ENCODE measurements at places on chromosomes 1 and 21.

GRCh38 chr1:202274611-202275010, 67.1 kb downstream of the UBE2T start:
- peak; percentile 31 for DNase-seq

DNA sequence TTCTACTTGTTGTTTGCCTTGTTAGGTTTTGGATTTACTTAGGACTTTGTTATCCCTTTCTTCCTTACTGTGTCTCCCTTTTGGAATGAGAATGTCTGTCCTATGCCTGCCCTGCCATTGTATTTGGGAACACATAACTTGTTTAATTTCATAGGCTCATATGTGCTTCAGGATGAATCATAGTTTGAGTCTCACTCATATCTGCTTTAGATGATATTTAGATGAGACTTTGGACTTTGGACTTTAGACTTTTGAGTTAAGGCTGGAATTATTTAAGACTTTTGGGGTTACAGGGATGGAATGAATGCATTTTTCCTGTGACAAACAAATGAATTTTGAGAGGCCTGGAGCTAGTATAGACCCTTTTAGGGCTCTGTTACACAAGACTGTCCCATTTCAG, 33.4 kb downstream of the PSMG1 start:
- DNase-seq, result no peak

GRCh38 chr1:64750875-64751274, 6.0 kb downstream of the RAVER2 start:
- no peak for DNase-seq

DNA sequence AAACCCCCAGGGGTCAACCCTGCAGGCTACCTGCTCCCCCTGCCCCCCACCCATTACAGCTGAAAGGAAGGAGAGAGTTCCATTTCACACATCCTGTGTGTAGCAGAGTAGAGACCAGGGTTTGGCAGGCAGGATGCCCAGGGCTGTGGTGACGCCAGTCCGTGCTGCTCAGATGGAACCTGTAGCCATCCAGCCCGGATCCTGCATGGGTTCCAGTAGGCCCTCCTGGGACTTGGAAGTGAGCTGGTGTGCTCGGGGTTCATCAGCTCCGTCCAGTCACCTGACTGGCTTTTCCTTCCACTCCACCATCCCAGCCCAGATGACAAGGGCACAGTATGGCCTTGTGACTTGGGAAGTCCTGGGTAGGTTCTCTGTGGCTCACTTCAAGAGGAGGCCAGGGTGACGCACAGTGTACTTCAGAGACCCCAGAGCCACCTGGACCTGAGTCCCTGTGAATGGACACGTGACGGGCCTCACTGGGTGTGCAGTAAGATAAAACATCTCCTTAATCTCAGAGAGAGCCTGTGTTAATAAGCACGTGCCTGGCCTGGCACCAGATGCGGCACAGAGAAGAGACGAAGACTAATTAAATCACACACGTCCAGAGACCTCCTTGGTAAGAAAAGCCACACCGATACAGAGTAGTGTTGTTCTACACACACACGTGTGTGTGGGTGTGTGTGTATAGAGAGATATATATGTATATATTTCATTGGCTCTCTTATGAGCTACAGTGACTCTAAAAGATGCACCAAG, 16.0 kb downstream of the ITPKB start:
- DNase-seq, result no peak

DNA sequence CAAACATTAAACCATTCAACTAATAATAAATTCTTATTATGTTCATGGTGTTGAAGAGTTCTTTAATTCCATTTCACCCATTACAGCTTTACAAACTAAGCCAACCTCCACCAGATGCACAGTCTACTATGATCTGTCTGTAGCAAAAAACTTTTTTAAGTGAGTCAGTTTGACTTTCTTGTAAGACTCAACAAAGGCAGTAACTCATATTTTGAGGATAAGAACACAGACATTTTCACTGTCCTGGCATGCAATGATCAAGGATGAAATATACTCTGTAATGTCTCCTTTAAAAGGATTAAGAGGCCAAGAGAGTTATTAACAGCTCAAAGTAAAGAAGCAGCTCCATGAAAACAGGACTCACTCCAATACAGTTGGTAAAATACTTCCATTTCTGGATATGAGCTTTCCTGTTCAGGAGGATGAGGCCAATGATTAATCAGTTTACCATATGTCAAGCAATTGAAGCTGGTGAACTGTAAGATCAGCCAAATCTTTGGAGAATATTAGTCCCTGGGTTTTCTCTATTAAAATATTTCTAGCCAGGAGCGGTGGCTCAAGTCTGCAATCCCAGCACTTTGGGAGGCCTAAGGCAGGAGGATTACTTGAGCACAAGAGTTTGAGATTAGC, 20.6 kb downstream of the XKR8 start:
- DNase-seq, result no peak

- no peak for DNase-seq
Observed at GRCh38 chr1:24125456-24125855, 13.5 kb upstream of the MYOM3 start.

GRCh38 chr1:17682400-17682799, 72.7 kb upstream of the ACTL8 start:
- DNase-seq, result peak; percentile 47

DNA sequence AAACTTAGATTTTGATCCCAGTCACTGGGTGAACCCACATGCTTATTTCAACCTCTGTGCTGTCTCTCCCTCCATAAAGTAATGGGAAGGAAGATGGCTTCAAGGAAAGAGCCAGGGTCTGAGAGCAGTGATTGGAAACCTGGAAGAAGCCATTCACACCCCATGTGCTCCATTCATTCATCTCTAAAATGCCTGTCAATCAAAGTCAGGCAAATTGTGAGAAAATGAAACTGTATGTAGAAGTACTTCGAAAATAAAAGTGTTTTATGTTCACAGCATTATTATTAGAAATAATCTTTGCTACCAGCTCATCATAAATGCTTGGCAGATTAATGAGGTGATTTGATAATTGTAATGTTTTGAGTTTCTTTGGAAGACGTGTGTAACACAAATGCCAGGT, 61.0 kb downstream of the ACP6 start:
- no peak for DNase-seq

- DNase-seq, result no peak
Observed at GRCh38 chr1:179168536-179168935, 60.9 kb downstream of the ABL2 start.

- DNase-seq, result peak; percentile 84
Observed at GRCh38 chr1:7535934-7536878, 234.9 kb upstream of the VAMP3 start.

- DNase-seq, result no peak
Observed at GRCh38 chr1:169321539-169321938, 46.1 kb downstream of the NME7 start.

GRCh38 chr1:31881688-31882000, 56.5 kb downstream of the PTP4A2 start:
- no peak for DNase-seq

DNA sequence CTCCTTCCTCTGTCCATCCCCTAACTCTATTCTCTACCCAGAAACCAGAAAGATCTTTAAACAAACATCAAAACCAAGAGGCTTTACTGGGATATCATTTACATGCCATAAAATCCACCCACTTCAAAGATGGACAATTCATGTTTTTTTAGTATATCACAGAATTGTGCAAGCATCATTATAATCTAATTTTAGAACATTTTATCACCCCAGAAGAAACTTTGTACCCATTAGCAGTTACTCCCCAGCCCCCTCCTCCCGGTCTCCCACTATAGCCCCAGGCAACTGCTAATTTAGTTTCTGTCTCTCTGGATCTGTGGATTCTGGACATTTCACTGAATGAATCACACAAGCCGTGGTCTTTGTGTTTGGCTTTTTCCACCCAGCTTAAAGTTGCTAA, 4.8 kb upstream of the SELENON start:
- no peak for DNase-seq

DNA sequence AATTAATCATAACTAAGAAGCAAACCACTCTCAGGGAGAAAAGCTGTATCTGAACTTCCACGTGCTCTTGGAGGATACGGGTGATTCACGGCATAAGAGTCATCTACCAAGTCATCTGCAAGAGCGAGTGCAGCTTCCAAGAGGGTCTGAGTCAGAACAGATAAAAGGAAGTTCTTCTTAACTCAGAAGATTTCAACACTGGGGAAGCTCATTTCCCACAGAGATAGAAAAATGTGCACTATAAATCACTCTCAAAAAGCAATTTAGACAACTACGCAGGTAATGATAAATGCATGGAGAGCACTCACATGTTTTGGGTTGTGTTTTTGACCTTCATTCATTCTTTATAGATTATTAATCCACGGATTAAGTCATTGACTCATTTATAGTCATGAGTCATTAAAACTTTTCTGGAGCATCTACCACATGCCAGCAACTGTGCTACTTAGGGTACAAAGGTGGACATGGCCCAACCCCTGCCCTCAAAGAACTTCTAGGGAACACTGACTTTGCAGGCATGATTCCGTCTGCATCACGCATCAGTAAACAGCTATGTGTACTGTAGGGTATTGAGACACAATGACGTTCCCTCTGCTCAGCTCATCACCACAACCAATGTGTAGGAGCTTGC, 20.8 kb downstream of the KCNJ15 start:
- no peak for DNase-seq

DNA sequence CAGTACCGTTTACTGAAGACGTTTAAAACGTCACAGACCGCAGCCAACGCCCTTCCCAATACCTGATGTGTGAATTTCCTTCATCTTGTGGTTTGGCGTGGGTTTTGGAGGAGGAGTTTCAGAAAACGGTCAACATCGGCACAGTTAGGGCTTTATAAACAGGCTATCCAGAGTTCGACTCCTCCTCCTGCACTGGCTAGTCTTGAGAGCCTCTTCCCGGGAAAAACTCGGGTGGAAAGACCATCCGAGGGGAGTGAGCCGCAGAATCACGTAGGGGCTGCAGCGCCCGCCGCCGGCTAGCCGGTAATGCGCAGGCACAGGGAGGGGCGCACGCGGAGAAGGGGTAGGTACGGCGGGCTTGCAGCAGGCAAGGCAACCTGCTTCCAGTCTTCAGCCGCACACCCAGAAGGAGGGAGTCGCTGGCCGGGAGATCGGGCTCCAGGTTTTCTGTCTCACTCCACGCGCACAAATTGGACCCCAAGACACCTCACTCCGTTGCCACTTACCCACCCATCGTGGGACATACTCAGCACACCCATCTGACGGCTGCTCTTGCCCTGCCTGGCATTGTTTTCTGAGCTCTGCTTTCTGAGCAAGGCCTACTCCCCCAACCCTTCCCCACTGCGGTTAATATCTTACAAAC, 25.4 kb downstream of the SLC19A2 start:
- DNase-seq, result no peak

DNA sequence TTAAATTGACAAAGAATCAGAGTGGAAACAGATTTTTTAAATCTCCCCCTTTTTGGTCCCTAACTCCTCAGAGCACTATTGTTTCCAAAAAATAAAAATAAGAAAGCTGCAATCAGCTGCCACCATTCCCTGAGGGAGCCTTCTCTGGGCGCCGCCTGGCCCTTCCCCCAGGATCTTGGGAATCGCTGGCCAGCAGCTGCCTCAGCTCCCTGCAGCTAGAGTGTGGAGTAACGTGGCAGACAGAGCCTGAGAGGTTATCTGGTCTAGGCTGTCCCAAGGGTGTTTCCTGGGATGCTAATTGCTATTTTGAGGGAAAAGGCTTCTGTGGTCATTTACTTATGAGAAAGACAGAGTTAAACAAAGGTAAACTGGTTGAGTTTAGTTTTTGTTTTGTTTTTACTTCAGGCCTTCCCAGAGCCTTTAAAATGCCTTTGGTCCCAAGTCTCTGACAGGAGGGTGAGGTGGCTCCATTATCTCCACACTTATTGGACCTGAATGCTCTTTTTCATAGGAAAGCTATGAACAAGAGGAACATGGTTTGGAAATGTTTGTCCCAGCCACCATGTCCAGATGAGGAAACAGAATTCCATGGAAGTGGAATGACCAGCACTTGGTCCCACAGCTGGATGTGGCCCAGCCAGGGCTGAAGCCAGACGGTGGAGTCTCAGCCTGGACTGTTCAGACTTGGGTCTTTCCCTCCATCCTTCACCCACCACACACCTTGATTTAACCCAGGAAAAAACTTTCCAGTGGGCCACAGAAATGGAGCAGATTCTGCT, 14.1 kb upstream of the KIAA1614 start:
- no peak for DNase-seq

DNA sequence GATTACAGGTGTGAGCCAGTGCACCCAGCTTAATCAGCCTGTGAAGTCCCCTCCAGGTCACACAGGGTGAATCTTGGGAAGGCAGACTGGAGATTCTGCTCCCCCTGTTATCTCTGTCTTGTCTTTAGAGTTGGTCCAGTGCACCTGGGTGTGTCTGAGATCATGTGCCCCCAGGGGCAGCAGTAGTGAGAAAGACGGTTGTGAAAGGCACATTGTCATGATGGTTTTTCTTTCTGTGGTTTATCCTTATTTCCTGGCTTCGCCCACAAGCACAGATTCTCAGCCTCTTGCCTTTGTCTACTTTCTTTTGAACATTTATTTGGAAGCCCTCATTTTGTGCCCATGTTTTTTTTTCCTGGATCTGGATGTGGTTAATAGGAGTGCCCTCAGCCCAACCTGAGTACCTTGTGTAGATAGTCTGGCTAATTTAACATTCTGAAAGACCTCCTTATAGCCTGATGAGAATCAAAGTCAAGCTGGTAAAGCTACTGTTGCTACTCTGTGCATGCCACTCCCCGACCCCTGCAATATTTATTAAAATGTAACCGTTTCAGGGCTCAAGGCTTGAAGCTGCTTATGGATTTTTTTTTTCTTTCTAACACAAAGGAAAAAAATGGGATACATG, 23.7 kb downstream of the UCK2 start:
- no peak for DNase-seq

DNA sequence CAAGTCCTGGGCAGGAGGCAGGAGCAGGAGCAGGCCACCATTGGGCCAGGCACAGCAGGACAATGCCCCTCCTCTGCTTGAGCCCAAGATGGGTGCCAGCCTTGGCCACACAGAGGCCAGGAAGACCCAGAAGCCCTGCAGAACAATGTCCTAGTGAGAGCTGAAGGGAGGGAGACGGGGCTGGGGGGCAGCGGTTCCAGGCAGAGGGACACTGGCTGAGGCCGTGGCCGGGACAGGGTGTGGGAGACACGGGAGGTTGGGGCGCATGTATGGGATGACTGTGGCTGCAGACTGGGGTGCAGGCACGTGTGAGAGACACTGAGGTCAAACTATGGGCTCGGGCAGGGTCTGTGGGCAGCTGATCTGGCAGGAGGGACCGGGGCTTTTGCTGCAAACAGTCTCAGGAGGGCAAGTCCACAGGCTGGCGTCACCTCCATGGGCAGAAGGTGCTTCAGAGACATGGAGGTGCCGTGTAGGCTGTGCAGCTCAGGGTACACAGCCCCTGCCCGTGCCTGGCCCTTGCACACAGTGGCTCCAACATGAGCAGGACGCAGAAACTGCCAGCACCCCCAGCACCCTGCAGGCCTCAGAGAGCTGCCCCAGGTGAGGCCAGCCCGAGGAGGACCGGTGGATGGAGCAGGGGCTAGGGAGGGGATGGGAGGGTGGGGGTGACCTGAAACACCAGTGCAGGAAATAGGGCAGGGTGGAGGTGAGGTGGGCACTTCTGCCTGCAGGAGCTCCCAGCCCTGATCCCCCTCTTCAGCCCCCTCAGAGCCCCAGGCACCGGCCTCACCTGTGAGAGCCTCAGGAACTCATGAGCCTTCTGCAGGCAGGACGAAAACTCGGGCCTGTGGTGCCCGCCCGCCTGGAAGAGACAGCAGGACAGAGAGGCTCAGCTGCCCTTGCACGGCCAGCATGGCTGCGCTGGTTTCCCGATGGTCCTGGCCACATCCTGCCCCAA, 19.5 kb downstream of the LSS start:
- no peak for DNase-seq
